ENCODE measurements at places on chromosomes 12 and 14. TPM values are rescaled to one million over a fixed set of nuclear protein-coding genes. Genes with fewer than 3 reads are reported as not detected.
A peak's percentile ranks its signal among the peaks of the same experiment; 100 is the strongest.

The OR6C76 gene
- polyA plus RNA-seq, result not detected

DNA sequence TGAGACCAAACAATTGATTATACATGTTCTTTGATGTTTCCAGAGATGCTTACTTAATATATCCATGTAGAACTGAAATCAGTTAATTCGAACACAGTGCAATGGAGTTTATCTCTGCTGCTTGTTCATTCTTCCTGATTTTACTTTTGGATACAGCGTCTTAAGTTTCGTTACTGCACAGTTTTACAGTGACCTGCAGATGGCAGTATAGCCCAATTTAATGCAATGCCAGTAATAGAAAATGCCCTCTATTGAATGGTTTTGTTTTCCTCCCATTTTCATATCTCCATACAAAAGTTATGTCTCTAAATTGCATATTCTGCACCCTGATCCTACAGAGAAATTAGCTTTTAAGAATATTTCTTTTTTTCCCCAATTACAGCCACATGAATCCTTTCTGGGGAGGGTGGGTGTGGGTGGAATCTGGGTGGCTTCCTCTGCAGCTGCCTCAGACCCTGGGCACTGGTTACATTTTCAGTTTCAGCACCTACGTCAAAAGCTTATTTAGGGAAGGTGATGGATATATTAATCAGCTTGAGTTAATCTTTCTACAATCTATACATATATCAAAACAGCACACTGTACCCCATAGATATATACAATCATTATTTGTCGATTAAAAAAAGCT is 101.1 kb upstream of the DCD start:
- DNase-seq, result peak; percentile 28

- no peak for DNase-seq
Measured at GRCh38 chr12:51868821-51869495, 18.9 kb upstream of the ANKRD33 start.

The PRKD1 gene
- 29.8 TPM for polyA plus RNA-seq
